ENCODE measurements at places on chromosomes 4 and X.
A peak's percentile ranks its signal among the peaks of the same experiment; 100 is the strongest.

GRCh38 chr4:102497986-102498385 is 3.2 kb upstream of the NFKB1 start:
- no peak for DNase-seq

- DNase-seq, result peak; percentile 30
These were observed 63.4 kb downstream of the NUDT10 start for GRCh38 chrX:51395810-51396728.

DNA sequence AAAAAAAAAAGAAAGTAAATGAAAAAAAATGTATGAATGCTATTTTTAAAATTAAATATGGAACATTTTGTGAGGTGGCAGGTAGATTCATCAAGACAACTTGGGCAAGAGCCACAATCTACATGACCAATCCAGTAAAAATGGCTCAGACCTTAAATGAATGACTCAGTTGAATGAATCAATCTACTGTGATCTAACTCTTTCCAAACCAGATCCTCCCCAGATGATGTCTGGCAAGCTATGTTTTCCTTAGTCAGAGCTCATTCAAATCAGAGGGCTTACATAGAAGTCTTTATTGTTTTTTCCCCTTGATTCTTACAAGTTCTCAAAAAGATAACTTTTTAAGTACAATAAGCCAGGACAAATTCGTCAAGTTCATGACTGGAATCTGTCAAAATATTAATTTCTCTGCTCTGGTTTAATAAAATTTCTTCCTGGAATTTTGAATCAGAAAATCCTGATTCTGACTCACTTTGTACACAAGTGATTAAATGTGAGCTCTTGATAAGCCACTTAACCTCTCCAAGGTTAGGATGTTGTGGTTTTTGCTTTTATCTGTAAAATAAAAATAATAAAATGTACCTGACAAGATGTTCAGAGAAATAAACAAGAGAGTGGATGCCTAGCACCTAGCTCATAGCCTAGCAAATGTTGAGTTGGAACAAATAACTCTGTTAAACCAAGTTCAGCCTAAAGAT is 105.6 kb upstream of the SMIM31 start:
- DNase-seq, result no peak

DNA sequence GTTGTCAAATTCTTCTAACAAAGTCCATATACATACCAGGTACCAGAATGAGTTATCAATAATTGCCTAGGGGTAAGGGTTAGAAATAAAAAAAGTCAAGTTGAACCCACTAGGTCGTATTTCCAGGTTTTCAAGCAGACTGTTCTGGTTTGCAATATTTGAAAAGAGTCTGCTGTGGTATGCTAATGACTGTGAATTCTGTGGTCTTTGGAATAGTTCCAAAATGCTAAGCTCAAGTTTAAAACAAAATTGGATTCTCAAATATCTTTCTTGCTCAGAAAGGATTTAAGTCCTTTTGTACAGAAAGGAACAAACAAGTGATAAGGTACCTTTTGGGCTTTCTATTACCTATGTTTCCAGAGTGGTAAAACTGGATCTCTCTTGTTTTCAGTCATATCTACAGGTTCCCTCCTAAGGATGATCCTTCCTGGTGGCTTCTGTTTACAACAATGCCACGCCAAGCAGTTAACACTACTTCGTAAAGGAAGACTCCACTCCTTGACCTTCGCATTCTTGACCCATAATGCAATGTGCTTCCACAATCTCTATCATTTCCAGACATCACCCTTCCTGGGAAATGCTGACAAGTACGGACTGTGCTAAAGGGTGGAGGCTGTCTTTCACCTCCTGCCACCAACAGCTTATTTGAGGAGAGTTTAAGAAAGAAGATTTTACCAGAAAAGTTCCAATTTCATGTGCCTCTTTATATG is 531.7 kb upstream of the FTHL17 start:
- no peak for DNase-seq

DNA sequence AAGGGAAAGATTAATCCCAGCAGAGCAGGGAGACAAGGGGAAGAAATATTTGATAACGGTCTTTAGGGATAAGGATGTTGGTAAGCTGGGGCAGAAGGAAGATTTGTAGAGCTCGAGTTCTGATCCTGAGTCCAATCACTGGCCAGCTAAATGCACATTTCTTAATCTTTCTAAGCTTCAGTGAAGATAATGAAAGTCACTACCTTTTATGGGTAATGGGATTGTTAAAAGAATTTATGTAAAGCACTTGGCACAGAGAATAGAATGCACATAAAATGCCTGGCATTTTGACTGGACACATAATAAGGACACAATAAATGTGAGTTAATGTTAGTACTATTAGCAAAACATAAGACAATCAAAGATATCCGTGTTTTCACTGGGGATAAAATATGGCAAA is 43.3 kb downstream of the NCAPG start:
- DNase-seq, result no peak

- DNase-seq, result no peak
These were observed 11.6 kb downstream of the ARHGAP24 start for GRCh38 chr4:85486425-85487086.

DNA sequence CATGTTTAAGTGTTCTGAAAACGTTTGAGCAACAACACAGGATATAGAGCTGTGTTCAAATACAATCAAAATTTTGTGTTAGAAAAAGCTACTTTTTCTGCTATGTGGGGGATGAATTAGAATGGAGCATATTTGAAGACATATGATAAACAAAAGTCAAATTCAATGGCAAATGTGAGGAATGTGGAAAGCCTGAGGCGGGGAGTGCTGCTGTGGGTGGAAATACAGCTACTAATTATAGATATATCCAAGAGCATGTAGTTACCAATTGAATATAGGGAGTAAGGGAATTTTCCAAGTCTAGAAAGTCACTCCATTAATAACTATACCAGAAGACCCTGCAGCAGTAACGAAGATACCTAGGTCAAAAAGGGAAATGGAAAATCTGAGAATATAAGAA is 2370.4 kb upstream of the TENM3 start:
- DNase-seq, result no peak

DNA sequence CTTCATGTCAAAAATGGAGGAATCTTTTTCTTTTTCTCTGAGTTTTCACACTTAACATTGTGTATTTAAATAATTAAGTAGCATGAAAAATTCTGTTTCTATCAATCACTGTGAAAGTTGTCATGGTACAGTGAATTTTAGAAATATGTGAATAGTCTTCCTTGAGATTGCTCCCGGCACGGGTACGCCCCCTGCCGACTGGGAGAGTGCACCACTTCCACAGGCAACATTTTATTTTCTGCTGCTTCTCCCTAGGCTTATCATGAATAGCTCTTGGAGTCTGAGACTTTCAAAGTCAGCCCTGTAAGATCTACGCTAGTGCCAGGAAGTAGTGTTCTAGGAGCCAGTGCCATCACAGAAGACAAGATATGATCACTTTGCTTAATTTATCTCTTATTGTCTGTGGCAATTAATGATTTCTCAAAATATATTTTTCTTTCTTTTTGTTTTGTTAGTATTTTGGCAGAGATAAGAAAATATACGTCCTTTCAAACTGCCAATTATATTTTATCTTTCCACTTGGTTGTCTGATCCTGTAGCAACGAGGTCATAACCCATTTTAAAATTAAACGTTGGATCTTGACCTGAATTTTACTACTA is 763.8 kb upstream of the AADAT start:
- DNase-seq, result peak; percentile 20

- DNase-seq, result no peak
These were observed 657.2 kb upstream of the DIAPH2 start for GRCh38 chrX:96027407-96027806.

GRCh38 chrX:37959212-37960021 is 46.9 kb upstream of the SYTL5 start:
- no peak for DNase-seq

DNA sequence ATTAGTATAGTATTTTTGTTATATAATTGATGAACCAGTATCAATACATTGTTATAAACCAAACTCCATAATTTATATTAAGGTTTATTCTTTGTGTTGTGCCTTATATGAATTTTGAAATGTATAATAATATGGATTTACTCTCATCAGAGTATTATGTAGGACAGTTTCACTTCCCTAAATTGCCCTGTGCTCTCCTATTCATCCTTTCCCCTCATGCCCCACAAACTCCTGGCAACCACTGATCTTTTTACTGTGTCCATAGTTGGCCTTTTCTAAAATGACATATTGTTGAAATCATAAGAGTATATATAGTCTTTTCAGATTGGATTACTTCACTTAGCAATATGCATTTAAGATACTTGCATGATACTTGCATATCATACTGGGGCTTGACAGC is 958.1 kb upstream of the GRID2 start:
- no peak for DNase-seq

DNA sequence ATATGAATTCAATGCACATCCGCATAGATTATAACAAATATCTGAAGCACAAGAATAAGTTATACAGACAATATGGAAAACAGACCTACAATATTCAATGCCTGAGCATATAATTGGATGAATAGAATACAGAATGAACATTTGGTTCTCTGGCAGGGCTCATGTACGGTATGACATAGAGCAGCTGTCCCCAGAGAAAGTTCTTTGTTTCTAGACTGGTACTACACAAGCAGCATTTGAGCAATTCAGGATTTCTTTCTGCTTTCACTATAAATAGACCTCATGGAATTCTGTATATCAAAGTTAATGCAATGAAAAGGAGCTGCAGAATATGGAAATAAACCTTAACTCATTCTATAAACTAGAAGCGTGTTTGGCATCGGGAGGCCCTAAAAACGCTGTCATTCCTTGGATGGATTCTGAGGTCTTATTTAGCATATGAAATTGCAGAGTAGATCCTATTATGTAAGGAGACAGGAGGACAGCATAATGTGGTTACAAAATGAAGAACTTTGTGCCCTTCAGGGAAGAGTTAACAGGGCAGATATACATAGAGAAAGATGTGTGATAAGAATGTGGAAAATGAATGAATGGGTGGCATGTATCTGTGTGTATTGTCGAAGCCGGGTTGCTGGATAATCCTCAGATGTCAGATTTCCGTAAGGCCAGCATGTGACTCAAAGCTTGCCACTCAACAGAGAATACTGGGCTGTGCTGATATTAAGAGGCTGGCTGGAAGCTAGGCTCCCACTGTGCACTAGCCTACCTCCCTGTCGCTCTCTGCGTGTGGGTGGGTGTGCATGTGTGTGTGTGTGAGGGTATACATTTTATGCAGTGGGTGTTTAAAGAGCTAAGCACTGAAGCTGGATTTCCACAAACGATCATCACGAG is 103.3 kb upstream of the SLC4A4 start:
- DNase-seq, result no peak

DNA sequence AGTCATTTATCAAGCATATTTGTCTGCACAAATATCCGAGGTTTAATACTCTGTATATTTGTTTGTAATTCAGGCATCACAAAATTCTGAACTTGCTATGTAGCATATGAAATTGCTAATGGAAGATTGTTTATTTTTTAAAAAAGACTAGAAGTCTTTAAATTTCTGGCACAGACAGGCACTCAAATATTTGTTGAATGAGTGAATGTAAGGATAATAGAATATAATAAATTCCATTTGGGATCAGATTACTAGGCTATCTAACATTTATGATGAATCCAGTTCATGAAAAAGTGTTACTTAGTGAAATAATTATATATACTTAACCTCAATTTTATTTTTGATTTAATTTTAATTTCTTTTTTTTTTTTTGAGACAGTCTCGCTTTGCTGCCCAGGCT is 30.4 kb upstream of the TEC start:
- no peak for DNase-seq

GRCh38 chr4:56438766-56439165 is 2.7 kb downstream of the PAICS start:
- no peak for DNase-seq

DNA sequence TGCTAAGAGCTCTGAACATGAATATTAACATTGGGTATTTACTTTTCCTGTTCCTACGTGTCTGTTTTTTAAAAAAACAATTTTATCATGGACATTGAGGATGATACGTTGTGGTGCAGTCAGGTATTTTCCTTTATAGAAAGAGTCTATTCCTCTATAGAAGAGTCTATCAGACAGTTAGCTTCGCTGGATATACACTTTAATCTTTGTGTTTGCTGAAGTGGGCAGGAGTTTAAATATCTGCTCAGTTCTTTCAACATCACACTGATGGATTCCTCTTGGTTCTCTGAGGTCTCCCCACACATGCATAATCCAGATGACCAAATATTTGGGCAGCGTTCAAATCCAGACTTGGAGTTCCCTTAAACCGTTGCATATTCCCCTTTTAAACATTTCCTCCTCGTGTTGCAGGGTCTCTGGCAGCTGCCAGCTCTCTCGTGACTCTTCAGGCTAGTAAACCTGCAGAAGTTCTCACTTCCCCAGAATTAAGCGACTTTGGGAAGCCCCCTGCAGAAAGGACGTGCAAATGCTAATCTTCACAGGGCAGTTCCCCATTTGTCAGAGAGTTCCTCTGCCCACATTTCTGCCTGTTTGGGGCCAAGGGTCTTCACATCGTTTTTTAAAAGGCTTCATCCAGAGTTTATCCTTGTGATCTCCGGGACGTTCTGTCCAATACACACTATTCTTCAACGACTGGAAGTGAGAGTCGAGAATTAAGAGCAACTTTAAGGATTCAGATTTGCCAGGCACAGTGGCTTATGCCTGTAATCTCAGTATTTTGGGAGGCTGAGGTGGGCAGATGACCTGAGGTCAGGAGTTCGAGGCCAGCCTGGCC is 20.5 kb upstream of the DHRSX start:
- DNase-seq, result no peak

DNA sequence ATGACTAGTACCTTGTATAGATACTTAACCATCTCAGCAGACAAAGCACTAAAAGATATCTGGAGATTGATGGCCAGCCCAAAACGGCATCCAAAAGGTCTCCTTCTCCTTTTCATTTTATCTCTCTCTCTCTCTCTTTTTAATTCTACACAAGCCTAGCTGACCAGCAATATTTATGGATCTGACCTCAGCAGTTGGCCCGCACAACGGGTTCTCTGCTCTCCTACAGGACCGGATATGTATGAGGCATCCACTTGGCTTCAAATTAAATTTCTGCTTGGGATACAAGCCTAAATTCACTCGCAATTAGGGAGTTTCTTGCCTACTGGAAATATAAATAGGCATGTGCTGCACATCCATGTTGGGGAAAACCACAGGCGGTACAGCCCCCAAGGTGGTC is 22.5 kb upstream of the CT55 start:
- DNase-seq, result no peak

DNA sequence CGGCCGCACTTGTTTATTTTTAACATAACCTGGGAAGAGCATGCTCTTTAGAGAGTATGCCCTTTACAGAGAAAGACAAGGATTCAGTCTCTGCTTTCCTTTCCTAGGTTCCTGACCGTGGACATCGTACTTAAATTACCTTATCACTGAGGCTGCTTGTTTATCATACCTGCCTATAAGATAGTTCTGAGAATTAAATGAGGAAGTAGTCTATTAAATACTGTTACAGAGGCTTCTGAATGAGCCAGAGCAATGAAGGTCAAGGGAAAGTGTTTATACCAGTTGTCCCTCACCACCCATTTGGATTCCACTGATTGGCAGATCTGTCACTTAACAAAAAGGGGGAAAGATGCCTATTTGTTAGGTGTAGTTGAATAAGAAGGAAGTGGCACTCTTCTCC is 10.0 kb downstream of the TXLNG start:
- no peak for DNase-seq

- DNase-seq, result no peak
These were observed 58.4 kb upstream of the COX18 start for GRCh38 chr4:73127839-73128453.

Measured in right renal pelvis (tissue), 4 donors.